ENCODE measurements at places on chromosomes 13 and 19.

- DNase-seq, result no peak
Measured at GRCh38 chr13:108755083-108755482, 125.7 kb downstream of the MYO16 start.

- DNase-seq, result no peak
Measured at GRCh38 chr19:47097396-47098201, 16.0 kb downstream of the ZC3H4 start.

DNA sequence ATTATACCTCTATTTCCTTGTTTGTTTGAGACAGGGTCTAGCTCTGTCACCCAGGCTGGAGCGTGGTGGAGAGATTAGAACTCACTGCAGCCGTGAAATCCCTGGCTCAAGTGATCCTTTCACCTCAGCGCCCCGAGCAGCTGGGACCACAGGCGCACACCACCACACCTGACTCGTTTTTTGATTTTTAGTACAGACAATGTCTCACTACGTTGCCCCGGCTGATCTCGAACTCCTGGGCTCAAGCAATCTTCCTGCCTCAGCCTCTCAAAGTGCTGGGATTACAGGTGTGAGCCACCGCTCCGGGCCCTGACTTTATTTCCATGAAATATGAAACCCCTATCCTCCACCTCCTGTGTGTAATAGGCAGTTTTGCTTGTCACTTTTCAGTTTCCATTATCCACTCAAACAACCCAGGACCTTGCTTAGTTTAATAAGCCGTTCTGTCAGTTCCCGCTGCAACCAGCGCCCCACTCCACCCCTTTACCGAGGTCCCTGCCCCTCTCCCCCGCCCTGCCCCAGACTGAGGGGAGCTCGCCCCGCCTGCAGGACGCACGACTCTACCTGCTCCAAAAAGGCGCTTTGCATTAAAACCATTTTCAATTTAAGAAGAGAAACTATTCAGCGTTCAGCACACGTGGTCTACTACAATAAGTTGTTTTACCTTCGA is 16.9 kb downstream of the ZNF816 start:
- no peak for DNase-seq

- no peak for DNase-seq
Measured at GRCh38 chr19:44627631-44628030, 14.3 kb downstream of the IGSF23 start.

DNA sequence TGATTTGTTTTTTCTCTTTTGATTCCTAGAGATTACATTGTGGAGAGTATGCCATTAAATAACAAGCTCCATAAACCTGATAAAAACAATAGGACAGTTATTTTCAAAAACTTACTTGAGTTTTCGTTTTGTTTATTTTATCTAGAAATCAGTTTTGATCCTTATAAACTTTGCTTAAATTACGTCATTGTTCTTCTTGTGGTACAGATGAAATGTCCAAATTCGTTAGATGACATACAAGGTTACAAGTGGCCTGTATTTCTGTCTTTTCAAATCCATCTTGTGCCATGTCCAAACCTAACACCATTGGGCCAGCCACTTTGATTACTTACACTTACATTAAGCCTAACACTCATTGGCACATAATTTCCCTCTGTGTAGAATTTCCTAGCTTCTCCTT is 372.0 kb downstream of the PCDH9 start:
- DNase-seq, result no peak

GRCh38 chr13:21686751-21687391 is 16.0 kb downstream of the FGF9 start:
- no peak for DNase-seq

- no peak for DNase-seq
Measured at GRCh38 chr13:25377244-25377962, 5.6 kb downstream of the ATP8A2 start.

- DNase-seq, result no peak
Measured at GRCh38 chr13:94535775-94536174, 56.3 kb upstream of the DCT start.

- no peak for DNase-seq
Measured at GRCh38 chr19:51430221-51430620, 12.8 kb upstream of the SIGLEC10 start.

DNA sequence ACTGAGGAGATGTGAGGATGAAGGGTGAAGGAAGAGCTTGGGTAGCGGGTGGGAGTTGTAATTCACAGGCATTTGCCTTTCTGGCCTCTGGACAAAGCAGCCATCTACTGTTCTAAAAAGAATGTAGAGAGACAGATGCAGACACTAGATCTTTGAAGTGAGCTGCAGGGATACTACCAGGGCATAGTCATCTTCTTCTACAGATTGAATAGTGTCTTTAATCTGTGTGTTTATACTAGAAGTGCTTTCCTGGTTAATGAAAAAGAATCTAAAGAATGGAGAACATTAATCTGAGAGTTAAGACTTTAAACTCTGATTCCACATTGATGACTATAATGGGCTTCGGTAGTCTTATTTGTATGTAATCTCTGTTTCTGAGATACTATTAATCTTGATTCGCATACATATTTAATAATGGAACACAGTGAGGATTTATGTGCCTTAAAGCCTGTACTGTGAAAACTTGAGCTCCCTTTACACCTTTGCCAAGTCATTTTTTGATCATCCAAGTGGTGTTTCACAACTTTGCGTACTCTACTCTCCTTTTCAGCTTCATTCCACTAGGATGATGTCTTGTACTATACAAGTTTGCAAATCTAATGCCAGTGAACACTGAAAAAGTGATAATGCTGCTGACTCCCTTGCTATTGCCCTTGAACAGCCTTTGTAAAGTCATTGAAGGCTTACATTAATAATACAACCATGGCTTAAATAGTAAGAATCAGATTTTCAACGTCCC is 2199.4 kb upstream of the PCDH20 start:
- no peak for DNase-seq

GRCh38 chr19:47769534-47769933 is 9.0 kb upstream of the SELENOW start:
- DNase-seq, result no peak

- no peak for DNase-seq
Measured at GRCh38 chr19:6253954-6254733, 25.6 kb downstream of the MLLT1 start.

DNA sequence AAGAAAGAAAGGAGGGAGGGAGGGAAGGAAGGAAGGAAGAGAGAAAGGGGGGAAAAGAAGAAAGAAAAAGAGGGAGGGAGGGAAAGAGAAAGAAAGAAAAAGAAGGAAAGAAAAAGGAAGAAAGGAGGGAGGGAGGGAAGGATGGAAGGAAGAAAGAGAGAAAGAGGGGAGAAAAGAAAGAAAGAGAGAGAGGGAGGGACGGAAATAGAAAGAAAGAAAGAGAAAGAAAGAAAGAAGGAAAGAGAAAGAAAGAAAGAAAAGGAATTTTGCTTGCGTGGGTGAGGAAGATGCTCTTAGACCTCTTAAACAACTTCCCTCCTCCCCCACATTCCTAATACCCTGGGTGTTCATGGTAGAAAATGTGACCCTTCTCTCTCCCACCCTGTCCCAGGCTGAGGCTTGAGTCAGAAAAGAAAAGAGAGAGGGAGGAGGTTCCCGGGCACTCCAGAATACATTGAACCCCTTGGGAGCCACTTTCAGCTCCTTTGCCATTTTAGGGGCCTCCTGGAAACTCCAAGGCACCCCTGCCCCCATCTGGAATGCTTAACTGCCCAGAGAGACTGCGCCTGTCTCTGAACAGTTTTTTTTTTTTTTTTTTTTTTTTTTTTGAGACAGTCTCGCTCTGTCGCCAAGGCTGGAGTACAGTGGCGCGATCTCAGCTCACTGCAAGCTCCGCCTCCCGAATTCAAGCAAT is 9.2 kb upstream of the KANK3 start:
- DNase-seq, result peak; percentile 16

- DNase-seq, result no peak
Measured at GRCh38 chr13:81686877-81687276, 1346.0 kb upstream of the SPRY2 start.

GRCh38 chr13:95643571-95643935 is 953 bp downstream of the DZIP1 start:
- no peak for DNase-seq

- no peak for DNase-seq
Measured at GRCh38 chr13:98962901-98963590, 14.8 kb downstream of the DOCK9 start.

DNA sequence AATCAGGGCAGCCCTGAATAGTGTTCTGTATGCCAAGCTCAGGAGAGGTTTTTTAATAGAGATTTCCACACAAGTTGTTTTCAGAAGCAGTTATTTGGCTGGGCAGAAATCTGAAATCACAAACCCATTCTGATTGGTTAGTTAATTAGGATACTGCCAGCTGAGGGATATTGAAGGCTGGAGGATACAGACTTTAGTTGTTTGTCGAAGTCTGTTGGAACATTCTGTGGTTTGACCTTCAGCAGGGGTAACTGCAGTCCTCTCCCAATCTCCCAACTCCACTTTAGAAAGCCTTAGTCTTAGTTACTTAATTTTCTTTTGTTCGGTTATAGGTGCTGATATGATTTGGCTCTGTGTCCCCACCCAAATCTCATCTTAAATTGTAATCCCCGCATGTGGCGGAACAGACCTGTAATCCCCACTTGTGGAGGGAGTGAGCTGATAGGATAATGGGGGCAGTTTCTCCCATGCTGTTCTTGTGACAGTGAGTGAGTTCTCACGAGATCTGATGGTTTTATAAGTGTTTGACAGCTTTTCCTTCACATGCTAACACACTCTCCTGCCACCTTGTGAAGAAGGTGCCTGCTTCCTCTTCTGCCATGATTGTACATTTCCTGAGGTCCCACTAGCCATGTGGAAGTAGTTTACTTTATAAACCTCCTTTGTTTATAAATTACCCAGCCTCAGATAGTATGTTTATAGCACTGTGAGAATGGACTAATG is 169.2 kb downstream of the GPC5 start:
- no peak for DNase-seq

- no peak for DNase-seq
Measured at GRCh38 chr19:51136851-51137551, 5.1 kb upstream of the SIGLEC7 start.

DNA sequence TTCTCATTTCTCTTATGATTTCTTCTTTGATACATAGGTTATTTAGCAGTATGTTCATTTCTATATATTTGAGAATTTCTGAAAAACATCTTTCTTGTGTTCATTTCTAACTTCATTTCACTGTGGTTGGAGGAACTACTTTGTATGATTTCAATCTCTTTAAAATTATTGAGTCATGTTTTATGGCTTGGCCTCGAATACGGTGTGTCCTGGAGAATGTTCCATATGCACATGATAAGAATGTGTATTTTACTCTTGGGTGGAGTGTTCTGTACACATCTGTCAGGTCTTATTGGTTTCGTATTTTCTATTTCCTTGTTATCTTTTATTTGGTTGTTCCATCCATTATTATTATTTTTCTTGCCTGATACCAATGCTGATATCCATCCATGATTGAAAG is 22.9 kb downstream of the DNM2 start:
- no peak for DNase-seq

- no peak for DNase-seq
Measured at GRCh38 chr19:2555422-2556220, 79.7 kb downstream of the GADD45B start.

GRCh38 chr13:35695448-35695770 is 218.9 kb upstream of the MAB21L1 start:
- no peak for DNase-seq

GRCh38 chr19:16040642-16041041 is 35.7 kb upstream of the TPM4 start:
- no peak for DNase-seq

DNA sequence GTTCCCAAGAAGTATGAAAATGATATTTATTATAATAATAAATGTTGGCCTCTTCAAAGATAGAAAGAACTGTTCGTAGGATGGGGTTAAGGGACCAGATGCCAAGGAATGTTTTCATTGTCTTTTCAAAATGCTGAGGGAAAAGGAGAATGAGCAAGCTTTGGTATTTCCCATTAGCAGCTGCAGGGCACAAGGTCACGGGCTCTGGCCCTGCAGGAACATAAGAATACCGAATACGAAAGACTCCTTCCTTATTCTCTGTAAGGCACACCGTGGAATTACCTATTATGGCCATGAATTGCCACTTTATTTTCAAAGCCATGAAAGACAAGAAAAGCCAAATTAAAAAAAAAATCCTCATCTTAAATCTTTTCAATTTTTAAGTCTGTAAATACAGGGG is 49.6 kb upstream of the OLFM4 start:
- no peak for DNase-seq

DNA sequence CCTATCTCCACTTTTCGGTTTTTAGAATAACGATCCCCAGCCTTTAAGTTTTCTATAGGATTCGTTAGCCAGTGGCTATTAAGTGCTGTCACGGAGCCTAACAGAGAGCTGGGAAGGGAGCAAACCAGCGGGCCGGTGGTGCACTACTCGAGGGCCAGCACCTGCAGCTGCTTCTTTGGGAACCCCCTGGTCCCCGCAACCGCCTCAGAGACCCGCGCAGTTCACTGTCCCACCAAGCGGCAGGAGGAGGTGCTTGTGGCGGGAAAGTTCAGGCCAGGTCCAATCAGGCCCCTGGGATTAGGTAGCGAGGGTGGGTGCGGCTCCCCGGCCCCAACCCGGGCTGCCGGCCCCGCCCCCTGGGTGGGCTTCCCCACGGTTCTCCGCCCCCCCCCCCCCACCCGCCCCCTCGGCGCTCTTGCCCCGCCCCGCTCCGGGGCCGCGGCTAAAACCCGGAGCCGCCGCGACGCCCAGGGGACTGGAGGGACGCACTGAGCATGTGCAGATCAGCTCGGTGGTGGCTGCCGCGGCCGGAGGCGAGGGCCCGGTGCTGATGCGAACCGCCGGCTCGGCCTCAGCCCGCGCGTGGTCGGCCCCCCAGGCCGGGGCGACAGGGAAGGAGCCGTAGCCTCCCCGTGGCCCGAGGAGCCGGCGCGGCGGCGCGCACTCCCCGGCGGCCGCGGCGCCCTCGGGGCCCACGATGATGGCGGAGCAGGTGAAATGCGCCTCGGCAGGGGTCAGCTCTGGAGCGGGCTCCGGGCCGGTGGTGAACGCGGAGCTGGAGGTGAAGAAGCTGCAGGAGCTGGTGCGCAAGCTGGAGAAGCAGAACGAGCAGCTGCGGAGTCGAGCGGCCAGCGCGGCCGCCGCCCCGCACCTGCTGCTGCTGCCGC is at the start of gene SLAIN1:
SLAIN1 (plus strand) TSS at position 471 of the 887 bp plus-strand sequence; CDS start at position 698, 227 bp downstream.
- DNase-seq, result peak; percentile 86

- DNase-seq, result no peak
Measured at GRCh38 chr13:84208246-84208910, 326.1 kb upstream of the SLITRK1 start.

- DNase-seq, result no peak
Measured at GRCh38 chr13:97411984-97412383, 22.0 kb upstream of the RAP2A start.

Data from NCI-H2171 (cell line).